ENCODE measurements at places on chromosomes 6 and 20. TPM values are rescaled to one million over a fixed set of nuclear protein-coding genes. Genes with fewer than 3 reads are reported as not detected.

Gene DDO
- total RNA-seq: not detected

GRCh38 chr6:14957355-14958059, 288.4 kb upstream of the JARID2 start:
- DNase-seq: no peak
- H3K4me3 ChIP-seq: no peak overlapping the region
- no peak overlapping the region for H3K27ac ChIP-seq

- H3K4me1 ChIP-seq: peaks cover 3% of the 10 kb centered on the region
- no peaks in the 10 kb centered on the region for H3K27me3 ChIP-seq
- H3K4me3 ChIP-seq: no peak overlapping the region
- no peak overlapping the region for H3K27ac ChIP-seq
Measured at GRCh38 chr20:37075932-37076685, 19.7 kb downstream of the RBL1 start.

GRCh38 chr20:38957235-38957876, 4.8 kb upstream of the DHX35 start:
- no peak for DNase-seq
- H3K27ac ChIP-seq: no peak overlapping the region
- H3K36me3 ChIP-seq: peaks cover 23% of the 10 kb centered on the region

All from WTC11 (cell line).